ENCODE measurements at places on chromosomes 6 and 20.

GRCh38 chr20:33814238-33814712 is 3.1 kb downstream of the CHMP4B start:
- no peak for DNase-seq

DNA sequence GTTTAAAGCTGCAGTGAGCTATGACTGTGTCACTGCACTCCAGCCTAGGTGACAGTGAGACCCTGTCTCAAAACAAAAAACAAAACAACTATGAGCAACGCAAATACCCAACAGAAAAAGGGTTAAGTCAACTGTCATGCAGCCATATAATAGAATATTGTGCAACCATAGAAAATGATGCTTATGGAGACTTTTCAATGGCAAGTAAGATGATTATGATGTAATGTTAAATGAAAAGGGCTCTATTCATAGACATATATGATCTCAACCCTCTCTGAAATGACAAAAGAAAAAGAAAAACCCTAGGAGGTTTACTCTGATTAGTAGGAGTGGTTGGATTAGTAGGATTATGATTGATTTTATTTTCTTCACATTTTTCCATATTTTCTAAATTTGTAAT is 41.3 kb upstream of the TBC1D7 start:
- no peak for DNase-seq

DNA sequence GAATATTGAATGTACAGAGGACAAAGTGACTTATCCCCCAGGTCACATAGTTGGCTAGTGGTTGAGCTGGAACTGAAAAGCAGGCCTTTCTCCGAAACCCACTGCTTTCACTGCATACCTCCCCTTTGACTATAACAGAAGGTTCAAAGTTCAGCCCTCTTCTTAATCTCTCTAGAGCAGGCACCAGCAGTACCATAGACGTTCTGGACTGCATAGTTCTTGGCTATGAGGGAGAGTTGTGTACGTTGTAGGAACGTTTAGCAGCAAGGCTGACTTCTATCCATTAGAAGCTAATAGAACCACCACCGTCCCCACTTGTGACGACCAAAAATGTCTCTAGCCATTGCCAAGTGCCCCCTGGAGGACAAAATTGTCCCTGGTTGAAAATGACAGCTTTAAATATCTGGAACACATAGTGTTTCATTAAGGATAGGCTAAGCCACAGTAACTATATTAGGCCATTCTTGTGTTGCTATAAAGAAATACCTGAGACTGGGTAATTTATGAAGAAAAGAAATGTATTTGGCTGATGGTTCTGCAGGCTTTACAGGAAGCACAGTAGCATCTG is 123.8 kb upstream of the MTHFD1L start:
- DNase-seq = peak; percentile 26

DNA sequence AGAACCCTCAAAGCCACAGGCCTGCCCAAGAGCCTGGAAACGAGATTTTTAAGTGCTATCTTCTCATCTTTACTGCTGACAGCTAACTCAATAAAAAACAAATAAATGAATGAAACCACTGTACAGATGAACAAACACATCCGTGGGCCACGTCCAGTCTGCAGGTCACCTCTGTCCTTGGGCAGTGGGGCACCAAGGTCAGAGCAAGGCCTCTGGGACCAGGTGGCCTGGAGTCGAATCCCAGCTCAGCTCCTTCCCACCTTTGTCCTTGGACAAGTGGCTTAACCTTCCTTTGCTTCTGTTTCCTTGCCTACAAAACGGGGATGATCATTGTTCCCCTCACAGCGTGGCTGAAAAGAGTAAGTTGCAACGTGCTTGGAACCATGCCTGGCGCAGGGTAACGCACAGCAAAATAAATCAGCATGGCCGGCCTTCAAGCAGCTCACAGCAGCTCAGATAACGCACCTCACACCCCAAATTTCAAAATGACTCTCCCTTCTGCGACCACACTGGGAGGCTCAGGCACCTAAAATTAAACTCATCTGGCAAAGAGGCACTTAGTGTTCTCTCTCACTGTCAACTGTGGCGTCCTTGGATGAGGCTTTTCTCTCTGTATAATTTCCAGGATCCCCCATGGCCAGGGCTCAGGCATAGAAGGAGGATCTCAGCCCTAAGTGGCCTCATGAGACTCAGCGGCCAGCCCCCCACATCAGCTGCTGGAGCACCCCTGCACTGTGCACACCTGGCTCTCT is 35.7 kb downstream of the RRBP1 start:
- no peak for DNase-seq

DNA sequence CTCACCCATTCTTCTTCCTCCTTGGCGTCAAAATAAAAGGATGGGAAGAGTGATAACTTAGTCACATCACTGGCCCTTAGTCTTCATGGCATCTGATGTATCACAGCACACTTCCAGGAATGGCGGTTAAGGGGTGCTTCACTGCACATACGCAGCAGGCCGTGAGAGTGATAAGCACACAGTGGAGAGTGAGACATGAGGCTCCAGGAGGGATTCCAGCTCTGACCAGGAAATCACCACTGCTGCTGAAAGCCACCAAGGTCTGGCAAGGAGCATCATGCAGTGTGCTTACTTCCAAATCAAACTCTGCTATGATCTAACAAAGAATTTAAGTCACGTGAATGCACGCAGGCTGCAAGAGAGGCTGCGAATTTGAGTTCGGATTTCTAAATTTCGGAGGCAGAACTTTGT is 62.4 kb downstream of the ARID1B start:
- DNase-seq = no peak

- peak; percentile 79 for DNase-seq
These were observed 92.8 kb downstream of the ATRN start for GRCh38 chr20:3563548-3564177.

DNA sequence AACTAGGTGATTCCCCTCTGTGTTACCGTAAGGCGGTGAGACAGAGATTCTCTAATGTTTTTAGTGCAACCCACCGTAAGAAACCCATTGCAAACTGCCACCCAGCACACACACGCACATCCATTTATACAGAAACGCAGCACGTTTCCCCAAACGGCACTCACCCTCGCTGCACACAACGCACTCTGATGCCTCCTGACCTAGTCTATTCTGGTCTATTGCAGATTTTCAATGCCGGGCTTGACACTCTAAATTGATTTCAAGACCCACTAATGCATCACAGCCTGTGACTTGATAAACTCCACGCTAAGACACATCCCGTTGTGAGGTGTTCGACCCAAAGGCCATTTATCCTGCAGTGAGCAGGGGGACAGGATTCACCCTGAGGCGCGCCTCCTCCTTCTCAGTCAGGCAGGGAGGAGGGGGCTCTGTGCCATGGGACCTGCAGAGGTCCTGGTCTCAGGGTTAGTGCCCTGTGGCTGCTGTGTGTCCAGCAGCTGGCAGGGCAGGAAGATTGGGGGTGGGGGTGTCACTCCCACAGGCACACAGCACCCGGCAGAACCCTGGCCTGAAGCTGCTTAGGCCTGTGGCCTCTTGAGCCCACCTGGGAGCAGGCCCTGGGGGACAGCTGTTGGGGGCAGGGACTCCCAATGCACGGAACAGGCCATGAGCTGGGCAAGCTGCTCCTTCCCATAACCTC is 335.6 kb downstream of the PREX1 start:
- DNase-seq = no peak
